ENCODE measurements at places on chromosomes 1 and 21. TPM values are rescaled to one million over a fixed set of nuclear protein-coding genes. Genes with fewer than 3 reads are reported as not detected.

CYYR1 gene
- not detected for total RNA-seq

DNA sequence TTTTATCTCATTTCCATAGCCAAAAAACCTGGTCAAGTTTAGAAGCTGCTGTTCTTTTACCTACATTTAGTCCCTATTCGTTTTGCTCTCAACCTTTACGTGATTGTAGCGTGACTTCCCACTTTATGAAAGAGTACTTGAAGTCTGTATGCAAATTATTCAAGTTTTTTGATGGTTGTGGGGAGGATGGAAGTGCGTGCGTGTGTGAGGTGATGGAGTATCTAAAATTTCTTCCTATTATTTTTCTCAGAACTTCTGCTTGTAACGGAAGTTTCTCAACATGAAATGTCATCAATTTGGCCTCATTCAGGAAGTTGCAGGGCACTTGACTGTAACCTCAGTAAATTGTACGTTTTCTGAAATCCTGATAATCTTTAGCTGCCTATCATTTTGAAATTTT lies 64.0 kb downstream of the SAMSN1 start:
- peak overlapping the region; percentile 82 for H3K27ac ChIP-seq
- peaks cover 35% of the 10 kb centered on the region for H3K36me3 ChIP-seq
- DNase-seq = peak; percentile 45

DNA sequence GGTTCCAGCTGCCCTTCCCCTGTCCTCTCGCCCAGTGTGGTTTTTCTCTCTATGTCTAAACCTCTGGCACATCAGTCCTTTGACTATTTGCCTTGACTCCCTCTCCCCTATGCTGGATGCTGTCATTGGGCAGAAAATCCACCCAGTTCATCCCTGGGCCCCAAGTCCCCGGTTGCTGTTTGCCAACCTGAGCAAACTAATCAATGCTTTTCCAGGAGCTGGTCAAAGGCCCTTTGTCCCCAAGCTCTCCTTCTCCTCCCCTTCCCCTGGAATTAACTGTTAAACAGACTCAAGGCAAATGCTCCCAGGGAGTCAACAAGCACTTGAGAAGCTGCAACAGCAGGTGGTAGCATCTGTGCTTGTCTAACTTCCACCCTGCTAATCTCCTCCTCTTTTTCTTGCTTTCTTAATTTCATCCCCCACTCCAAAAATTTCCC lies 102.7 kb downstream of the LMX1A start:
- H3K27ac ChIP-seq = no peak overlapping the region
- no peaks in the 10 kb centered on the region for H3K4me1 ChIP-seq
- no peaks in the 10 kb centered on the region for H3K36me3 ChIP-seq
- no peak overlapping the region for H3K4me3 ChIP-seq
- H3K27me3 ChIP-seq = no peaks in the 10 kb centered on the region

PGLYRP3 gene
- total RNA-seq = not detected

NID1 gene
- 0.38 TPM for total RNA-seq

- H3K27ac ChIP-seq = no peak overlapping the region
- H3K36me3 ChIP-seq = no peaks in the 10 kb centered on the region
- H3K27me3 ChIP-seq = no peaks in the 10 kb centered on the region
- no peak for DNase-seq
Measured at GRCh38 chr1:10617931-10618885, 143.5 kb downstream of the PEX14 start.

DNA sequence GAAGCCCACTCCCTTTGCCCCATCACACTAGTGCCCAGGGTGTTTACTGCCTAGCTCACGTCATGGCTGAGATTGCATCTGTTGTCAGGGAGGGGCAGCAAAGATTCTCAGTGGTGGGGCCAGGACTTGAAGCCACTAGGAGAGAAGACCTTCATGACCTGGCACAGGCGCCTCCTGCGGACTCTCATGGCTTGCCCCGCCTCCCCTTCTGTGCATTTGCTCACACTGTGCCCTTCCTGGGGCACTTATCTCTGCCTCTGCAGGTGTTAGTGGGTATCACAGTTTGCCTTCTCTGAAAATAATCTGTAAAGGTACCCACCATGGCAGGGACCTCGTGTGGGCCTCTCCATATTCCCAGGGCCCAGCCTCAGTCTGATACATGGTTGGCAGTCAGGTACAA lies 20.1 kb downstream of the PTPRU start:
- DNase-seq = no peak
- peaks cover 31% of the 10 kb centered on the region for H3K27me3 ChIP-seq
- H3K4me1 ChIP-seq = peaks cover 4% of the 10 kb centered on the region
- H3K4me3 ChIP-seq = no peak overlapping the region
- H3K27ac ChIP-seq = no peak overlapping the region

HES2 gene
- total RNA-seq = 0.52 TPM

PRR9 gene
- total RNA-seq = not detected

GRCh38 chr1:70091811-70092210 lies 113.6 kb downstream of the LRRC40 start:
- peaks cover 11% of the 10 kb centered on the region for H3K27me3 ChIP-seq
- H3K36me3 ChIP-seq = no peaks in the 10 kb centered on the region
- no peak overlapping the region for H3K4me3 ChIP-seq
- no peak for DNase-seq
- no peaks in the 10 kb centered on the region for H3K4me1 ChIP-seq

GPX7 gene
- 14.4 TPM for total RNA-seq

SYNC gene
- total RNA-seq = not detected

GRCh38 chr21:36454093-36454531 lies 25.8 kb downstream of the CLDN14 start:
- no peak for DNase-seq
- H3K27me3 ChIP-seq = peaks cover 8% of the 10 kb centered on the region
- H3K36me3 ChIP-seq = no peaks in the 10 kb centered on the region
